ELR (cell line): ENCODE measurements at places on chromosomes 7 and 10.

- no peak for DNase-seq
These were observed 114.7 kb downstream of the EBF3 start for GRCh38 chr10:129849452-129849750.

DNA sequence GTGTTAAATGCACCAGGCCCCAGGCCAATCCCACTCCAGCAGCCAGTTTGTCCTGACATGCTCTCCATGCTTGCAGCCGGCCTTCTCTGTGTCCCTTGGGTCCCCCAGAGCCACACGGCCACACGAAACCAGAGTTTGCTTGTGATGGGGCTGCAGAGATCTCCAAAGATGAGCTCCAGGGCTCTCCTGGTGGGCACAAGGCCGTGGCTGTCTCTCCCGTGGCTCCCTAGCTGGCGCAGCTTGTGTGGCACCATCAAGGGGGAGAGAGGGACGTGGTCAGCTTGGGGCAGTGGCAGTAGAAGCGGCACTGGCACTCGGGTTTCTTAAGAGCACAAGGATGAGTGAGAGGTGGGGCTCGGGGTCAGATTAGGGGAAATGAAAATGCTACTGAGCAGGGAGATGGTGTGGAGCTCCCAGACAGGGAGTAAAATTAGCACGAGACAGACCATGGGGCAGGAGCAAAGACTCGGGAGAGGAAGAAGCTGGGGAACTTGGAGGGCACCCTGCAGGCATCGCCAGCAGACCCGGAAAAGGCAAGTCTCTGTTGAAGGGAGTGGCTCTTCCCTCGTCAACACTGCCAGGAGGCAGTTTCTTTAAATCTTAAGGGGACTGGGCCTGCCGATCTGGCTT, 572.5 kb upstream of the FOXK1 start:
- DNase-seq = no peak

- peak; percentile 10 for DNase-seq
These were observed 9.6 kb upstream of the KCP start for GRCh38 chr7:128919881-128920799.

DNA sequence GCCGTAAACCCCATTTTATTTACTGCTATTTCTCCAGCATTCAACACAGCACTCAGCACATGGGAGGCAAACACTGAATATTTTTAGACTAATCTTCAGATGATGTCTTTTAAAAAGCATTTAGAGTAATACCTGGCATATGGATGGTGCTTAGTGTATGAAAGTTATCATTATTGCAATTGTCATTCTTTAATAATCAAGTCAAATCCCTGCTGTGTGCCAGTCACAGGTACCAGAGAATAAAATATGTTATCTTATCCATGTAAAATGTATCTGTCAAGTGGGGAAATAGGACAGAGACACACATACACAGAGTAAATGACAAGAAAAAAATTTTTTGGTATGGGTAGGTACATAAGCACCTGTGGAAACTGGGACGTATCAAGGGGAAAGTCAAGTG, 18.5 kb downstream of the ANKRD22 start:
- no peak for DNase-seq
